ENCODE measurements at places on chromosomes 16 and 17.

DNA sequence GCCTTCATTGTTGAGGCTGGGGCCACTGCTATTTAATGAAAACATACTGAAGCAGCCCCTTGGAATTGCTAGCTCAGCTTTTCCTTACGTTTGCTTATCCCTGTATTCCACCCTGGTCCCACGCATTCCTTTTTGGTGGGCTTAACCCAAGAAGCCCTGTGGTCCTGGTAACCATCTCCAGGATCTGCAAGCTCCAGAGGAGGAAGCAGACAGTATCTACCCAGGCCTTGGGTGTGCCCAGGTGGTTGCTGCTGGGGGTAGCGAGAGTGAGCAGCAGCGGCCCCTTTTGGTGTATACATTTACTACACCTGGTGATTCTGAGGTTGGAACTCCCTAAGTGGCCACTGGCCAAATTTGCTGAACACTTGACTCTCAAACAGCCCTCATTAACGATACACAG lies 97.7 kb downstream of the CBLN1 start:
- DNase-seq = no peak

DNA sequence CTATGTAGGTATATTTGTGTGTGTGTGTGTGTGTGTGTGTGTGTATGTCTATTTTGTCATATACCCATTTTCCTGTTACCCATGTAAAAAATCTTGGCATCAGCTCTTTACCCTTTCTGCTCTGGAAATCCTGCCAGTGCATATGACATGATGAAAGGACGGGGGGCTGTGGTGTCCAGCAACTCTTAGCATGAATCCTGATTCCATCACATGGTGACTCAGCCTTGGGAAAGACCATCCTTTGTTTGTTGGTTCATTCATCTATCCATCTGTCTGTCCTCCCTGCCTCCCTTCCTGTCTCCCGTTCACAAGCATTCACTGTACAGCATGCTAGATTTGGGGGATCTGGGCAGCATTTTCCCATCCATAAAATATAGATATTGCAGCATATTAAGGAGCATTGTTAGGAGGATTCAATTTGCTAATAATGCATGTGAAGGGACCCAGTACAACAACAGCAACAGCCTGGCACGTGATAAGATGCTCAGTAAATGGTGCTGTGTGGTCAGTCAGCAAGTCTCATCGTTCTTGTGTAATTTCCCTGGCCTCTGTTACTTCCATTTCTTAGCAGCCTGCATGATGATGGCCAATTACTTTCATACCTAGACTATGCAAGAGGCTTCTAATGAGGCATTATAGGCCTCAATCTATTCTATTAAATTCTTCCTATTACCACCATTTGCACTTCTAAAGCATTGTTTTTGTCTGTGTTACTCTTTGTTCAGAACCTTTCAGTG lies 191.0 kb downstream of the PRKCA start:
- DNase-seq = no peak

GRCh38 chr16:79054211-79054984 lies 546.1 kb downstream of the MAF start:
- DNase-seq = no peak

GRCh38 chr16:66386629-66387622 lies 20.4 kb downstream of the CDH5 start:
- no peak for DNase-seq

DNA sequence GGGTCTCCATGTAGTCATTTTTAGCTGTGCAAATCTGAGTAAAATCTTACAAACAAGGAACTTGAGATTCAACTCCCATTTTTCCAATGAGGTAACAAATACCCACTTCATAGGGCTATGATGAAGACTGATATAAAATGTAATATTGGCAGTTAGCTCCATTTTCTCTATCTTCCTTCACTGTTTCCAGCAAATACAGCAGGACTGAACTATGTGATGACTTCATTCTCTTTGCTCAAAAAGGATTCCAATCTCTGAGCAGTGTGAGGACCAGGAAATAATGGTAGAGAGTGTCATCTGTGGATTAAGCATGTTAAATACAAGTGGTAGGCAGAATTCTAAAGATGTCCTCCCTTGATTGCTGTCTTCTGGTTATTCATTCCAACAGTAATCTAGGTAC lies 18.3 kb downstream of the RND2 start:
- DNase-seq = no peak

DNA sequence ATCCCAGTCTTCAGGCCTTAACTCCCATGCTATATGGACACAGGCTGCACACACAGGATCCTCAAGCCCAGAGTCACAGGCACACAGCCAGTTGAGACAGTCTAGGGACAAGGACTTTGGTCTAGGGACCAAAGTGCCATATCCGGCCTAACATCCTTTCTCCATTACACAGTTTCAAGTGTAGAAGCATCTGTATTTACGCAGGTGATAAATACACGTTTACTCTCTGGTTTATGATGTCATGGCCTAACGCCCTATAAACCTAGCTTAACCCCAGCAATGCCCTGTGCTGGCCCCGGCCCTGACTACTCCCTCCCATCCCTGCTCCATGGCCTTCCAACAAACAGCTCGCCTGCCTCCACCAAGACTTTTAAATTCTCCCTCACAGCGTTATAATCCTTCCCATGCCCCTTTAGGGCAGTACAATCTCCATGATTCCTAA lies 17.1 kb downstream of the CUEDC1 start:
- DNase-seq = no peak

- DNase-seq = no peak
Observed at GRCh38 chr17:29165800-29166506, 14.2 kb downstream of the MYO18A start.

- no peak for DNase-seq
Observed at GRCh38 chr17:10640475-10640874, 16.6 kb downstream of the MYH3 start.

GRCh38 chr17:81254955-81255717 lies 16.0 kb downstream of the NDUFAF8 start:
- no peak for DNase-seq

GRCh38 chr16:88770461-88771293 lies 14.3 kb downstream of the PIEZO1 start:
- DNase-seq = no peak

- DNase-seq = no peak
Observed at GRCh38 chr16:10120953-10121352, 61.3 kb downstream of the GRIN2A start.

- no peak for DNase-seq
Observed at GRCh38 chr16:69055008-69055407, 50.4 kb upstream of the HAS3 start.

DNA sequence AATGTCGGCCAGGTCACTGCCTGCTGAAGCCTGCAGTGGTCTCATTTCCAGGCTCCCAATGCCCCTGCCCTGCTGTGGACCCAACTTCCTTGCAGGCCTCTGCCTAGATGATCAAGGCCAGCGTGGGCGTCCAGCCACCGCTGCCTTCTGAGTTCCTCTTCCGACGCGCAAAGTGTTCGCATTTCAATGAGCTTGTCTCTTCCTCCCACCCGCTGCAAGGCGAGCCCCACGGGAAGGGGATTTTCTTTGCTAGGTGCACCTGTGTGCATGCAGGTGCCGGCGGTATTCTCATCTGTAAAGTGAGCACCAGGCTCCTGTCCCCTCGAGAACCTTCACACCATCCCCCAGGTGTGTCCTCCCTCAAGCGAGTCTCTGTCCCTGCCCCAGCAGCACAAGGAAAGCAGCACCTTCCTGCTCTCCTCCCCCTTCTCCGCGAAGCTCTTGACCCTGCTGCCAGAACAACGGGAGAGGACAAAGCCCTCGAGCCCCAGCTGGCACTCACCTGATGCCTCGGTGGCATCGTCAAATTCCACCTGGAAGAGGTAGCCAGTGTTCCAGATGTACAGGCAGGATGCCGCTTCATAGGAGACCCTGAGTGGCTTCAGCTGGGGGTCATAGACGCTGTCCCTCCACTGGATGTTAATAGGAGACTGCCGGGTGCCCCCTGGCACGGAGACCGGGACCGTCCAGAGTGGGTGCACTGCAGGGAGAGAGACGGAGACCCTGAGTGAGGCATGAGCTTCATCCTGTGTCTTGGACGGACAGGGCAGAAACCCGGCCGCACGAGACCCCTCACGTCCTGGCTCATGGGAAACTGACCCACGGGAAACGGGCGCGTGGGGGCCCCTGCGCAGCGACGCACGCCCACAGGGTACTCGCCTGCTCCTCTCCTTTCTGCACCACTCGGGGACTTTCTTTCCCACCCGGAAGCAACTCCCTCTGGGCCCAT lies 9.8 kb downstream of the CA5A start:
- DNase-seq = no peak

DNA sequence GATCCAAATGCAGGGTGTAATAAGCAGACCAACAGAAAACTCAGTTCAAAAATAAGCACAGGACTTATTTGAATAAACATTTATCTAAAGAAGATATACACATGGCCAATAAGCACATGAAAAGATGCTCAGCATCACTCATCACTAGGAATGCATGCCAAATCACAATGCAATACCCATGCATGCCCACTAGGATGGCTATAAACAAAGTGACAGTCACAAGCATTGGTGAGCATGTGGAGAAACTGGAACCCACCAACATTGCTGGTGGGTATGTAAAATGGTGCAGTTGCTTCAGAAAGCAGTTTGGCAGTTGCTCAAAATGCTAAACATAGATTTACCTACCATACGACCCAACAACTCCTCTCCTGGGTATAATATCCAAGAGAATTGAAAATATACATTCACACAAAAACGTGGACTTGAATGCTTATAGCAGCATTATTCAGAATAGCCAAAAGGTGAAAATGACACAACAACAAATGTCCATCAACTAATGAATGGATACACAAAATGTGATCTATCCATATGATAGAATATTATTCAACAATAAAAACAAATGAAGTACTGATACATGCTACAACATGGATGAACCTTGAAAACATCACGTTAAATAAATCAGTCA lies 20.1 kb downstream of the UBE2O start:
- DNase-seq = no peak

DNA sequence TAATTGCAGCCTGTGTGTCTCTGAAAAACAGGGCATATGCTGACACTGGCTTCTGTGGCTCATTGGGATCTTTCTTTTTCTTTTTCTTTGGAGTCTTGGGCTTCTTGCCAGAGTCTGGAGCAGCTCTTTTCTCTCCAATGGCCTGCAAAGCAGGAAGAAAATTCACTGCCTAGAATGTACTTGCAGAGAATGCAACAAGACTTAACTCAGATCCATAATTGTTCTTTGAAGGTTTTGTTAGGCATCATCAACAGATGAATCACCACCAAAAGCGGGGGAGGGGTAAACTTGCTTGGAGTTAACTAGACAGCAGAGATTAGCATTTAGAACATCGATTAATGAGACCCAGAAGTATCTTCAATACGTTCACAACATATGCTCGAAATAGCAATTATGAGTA lies 100.9 kb downstream of the TOX3 start:
- DNase-seq = no peak

GRCh38 chr16:71357681-71358080 lies 842 bp upstream of the CALB2 start:
- DNase-seq = no peak

- no peak for DNase-seq
Observed at GRCh38 chr16:57028086-57028485, 38.7 kb downstream of the NLRC5 start.

DNA sequence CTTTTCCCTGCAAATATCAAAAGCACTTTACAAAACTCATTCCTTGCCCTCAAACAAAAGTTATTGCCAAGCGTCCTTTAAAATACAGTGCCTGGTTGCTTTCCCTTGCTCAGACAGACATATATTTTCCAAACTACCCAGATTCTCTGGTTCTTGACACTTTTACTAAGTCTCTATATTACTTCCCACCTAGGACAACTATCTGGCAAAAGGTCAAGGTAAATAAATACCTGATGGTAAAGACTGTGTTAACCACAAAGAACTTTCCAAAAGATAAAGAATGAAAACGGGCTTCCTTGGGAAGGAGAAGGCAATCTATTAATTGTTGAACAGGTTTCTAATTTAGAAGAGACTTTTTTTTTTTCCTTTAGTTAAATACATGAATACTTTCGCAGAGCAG lies 1.9 kb downstream of the HS3ST3A1 start:
- no peak for DNase-seq

DNA sequence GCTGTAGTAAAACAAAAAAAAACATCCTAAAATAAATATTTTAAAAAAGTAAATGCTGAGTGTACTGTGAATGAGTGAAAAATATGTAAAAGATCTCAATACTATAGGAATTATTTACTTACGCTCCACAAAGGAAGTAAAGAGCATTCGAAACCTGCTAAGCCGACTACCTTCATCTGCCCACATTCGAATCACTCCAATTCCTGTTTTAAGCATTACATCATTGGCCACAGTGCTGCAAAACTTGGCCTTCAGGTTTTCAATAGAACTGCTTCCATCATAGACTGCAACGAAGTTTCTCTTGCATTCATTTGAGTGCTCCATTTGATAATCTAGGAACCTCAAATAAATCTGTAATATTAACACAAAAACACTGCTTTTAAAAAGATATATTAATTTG lies 34.4 kb downstream of the NETO2 start:
- no peak for DNase-seq

- no peak for DNase-seq
Observed at GRCh38 chr17:76398523-76399174, 14.2 kb downstream of the SPHK1 start.

DNA sequence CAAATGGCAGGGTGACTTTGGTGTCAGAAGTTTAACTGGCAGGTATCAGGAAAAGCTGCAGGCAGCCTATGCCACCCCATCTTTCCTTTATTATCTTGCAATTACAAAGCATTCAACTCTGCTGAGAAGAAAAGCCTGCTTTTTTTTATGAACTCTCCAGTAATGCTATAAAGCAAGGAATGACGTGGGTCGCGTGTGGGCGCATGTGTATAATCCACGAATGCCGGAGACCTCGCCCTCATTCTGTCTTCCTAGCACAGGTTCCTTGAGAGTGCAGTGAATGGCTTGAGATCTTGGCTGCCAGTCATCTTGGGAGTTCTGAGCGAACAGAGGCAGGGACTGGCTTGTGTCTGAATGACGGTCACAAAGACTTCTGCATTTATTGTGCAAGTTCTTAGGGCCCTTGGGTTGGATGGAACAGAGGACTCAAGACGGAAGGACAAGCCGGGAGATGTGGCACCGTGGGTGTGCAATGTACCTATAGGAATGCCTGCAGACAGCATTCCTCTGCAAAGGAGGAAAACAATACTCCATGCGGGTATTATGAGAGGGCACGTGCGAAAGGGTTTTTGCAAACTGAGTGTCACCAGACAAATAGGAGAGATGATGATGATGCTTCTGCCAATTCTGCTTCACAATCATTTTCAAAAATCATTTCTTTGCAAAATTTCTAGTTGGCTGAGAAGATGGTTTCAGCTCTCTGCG lies 96.1 kb upstream of the ELAC2 start:
- DNase-seq = no peak

- DNase-seq = no peak
Observed at GRCh38 chr17:65698381-65699061, 137.1 kb upstream of the AXIN2 start.

GRCh38 chr17:19933221-19933620 lies 44.4 kb downstream of the AKAP10 start:
- no peak for DNase-seq

GRCh38 chr17:8681170-8681949 lies 50.8 kb upstream of the MYH10 start:
- no peak for DNase-seq

GRCh38 chr17:75808549-75808904 lies 23.9 kb downstream of the UNK start:
- no peak for DNase-seq

GRCh38 chr16:23362460-23363317 lies 60.6 kb downstream of the SCNN1B start:
- DNase-seq = no peak

- no peak for DNase-seq
Observed at GRCh38 chr16:67091906-67092566, 17.7 kb upstream of the PHAF1 start.

Data from stimulated activated CD4-positive, alpha-beta T cell treated with anti-CD3 and anti-CD28 coated beads, TNF-alpha, amount 100 ng/mL, for 24 hours (primary cell).